Gastroesophageal sphincter (tissue), 4 donors: ENCODE measurements at places on chromosomes 1 and 21. TPM values are rescaled to one million over a fixed set of nuclear protein-coding genes. Genes with fewer than 3 reads are reported as not detected.

- no peak for ATAC-seq
Measured at GRCh38 chr1:150809651-150810050, 1.6 kb upstream of the CTSK start.

GRCh38 chr1:29385966-29386365 lies 149.6 kb downstream of the PTPRU start:
- ATAC-seq: no peak

GRCh38 chr1:3488432-3488831 lies 34.0 kb downstream of the ARHGEF16 start:
- no peak for ATAC-seq

Gene CD1C
- not detected for total RNA-seq

DNA sequence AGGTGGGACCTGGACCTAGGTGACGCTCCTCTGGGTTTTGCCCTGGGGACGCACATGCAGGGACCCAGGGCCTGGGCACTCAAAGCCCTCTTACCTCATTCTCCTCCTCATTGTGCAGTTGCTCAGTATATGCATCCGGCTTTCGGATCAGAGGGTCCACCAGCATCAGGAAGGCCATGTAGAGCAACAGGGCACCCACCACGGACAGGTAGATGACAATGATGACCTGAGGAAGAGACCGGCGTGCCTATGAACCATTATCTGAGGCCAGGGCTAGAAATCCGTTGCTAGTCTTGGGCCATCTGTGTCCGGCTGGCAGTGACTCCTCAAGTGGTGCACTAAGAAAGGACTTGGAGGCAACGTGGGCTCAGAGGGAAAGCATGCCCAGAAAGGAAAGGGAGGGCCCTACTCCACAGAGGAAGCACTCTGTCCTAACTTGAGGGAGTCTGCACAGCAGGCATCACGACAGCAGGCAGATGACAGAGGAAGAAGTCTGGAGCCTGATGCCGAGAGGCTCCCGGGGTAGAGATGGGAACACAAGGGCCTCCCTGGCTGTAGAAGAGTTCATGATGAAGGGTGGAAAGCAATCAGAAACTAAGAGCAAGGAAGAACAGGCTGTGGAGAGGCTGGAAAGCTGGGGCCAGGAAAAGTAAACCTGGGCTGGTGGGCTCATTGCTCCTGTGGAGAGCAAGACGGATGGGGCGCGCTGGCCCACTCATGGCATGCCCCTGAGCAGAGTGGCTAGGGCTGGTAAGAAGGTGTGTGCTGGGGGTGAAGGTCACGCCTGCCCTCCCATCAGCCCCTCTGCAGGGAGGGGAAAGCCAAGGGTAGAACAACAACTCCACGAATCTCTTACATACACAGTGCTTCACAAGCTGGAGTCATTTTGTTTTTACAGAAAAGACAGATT lies 10.3 kb downstream of the TMEM9 start:
- no peak for ATAC-seq

GRCh38 chr1:1074631-1075147 lies 583 bp upstream of the RNF223 start:
- no peak for ATAC-seq

Gene COL9A2
- 2.6 TPM for total RNA-seq

DNA sequence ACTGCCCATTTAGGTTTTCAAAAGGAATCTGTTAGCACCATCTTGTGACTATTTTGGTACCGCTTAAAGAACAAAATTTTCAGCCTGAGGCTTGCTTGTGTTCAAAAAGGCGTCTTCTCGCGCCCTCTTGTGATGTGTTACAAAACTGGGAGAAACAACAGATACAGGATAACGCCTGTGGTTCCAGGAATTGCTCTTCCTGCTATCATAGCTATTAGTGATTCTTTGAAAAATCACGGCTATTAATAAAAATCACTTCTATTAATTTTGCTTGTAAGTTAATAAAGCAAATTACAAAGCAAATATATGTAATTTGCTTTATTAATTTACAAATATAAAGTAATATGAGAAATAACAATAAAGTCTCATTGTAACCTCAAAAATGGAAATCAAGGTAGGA lies 82.2 kb upstream of the ABCD3 start:
- ATAC-seq: peak; percentile 88
